Astrocyte of the cerebellum (primary cell): ENCODE measurements at places on chromosomes 12 and 14.

GRCh38 chr14:51575349-51576116 lies 76.2 kb upstream of the FRMD6 start:
- DNase-seq: no peak

- DNase-seq: no peak
Measured at GRCh38 chr12:14802247-14802646, 1.0 kb downstream of the WBP11 start.

GRCh38 chr12:13275241-13276085 lies 78.9 kb downstream of the EMP1 start:
- DNase-seq: no peak

DNA sequence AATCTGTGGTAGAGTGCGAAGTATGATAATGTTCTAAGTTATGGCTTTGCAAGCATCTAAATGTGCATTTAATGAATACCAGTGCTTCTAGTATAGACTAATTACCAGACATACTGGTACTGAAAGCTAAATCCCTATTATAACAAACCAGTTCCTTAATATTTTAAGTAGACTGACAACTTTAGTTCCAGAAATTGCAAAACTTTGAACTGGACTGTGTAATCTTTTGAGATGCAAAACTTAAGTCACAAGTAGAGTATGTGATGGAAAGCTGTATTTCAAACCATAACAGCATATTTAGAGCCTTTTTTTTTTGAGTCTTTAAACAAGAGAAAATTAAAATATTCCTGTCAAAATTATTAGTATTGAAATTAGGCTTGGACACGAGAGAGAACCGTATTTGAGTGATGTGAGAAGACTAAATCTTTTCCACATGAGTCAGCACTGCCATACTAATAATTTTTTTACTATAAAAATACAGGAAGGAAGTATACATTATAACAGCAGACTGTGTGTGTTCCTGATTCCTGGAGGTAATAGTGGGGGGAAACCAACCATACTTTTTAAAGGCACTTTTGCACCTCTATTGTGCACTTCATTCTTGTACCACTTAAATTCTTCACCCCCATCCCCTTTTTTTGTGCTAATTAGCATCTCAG lies 45.5 kb downstream of the PPM1A start:
- DNase-seq: no peak

DNA sequence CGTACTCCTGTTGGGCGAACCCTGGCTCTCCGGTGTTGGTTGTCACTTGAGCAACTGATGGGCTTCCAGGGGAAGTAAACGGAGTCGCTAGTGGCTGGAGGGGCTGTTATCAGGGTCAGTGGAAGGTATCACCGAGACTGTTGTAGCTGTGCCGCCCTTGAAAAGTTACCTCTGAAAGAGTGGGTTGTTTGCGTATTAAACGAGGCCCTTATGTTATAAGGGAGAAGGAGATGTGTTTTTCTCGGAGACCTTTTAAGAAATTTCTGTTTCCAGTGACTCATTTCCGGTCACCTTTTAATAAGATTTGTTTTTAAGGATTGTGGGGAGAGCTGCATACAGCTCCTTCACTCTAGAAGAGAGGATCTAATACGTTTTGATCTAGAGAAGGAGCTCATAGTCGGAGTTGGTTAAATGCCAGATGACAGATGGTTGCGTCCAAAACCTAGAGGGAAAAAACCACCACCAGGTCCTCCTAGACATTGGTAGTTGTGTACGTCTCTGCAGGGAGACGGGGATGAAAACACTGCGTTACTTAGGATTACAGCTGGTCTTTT lies 750 bp upstream of the DBX2 start:
- peak; percentile 2 for DNase-seq

DNA sequence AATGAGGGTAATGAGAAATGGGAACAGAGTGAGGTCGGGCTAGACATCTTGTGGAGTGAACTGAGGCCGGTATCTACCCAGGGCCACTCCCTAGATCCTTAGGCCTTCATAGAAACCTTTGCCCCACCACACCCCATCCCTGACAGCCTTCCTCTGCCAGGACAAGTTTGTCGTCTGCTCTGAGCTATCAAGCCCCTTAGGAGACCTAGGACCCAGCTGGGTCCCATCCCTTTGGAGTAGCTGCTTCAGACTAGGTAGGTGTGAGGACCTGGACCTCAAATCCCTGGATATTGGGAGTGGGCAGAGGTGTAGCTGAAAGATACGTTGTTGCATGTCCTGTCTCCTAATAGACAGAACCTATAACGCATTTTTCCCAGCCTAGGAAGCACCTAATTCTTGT lies at the start of gene TMEM253:
TSS of gene TMEM253 (plus strand) at position 136 of the 400 bp plus-strand sequence. CDS start 278 bp downstream, outside the sequence.
- no peak for DNase-seq

DNA sequence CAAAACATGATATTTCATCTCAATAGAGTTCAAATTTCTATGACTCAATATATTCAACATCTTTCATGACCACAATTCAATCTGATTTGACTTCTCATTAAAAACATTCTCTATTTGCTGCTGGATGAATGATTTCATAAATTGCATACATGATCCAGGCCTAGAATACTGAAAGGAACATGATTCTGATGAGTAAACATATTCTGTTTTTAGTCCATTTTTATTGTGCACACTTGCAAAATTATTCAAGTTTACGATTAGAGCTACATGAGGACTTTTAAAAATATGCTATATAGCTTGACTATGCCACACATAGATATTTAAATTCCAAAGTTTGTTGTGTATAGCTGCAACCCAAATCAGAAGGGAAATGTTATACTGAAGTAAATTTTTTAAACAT lies 273.8 kb upstream of the GRIP1 start:
- no peak for DNase-seq

GRCh38 chr14:95519699-95520098 lies 3.2 kb upstream of the SYNE3 start:
- no peak for DNase-seq

GRCh38 chr12:51534216-51535074 lies 56.6 kb upstream of the SCN8A start:
- DNase-seq: no peak

- no peak for DNase-seq
Measured at GRCh38 chr12:26121323-26122060, 3.3 kb downstream of the BHLHE41 start.

- DNase-seq: no peak
Measured at GRCh38 chr14:81446279-81447007, 46.3 kb upstream of the STON2 start.

GRCh38 chr12:60194678-60195077 lies 598.8 kb downstream of the SLC16A7 start:
- DNase-seq: no peak

DNA sequence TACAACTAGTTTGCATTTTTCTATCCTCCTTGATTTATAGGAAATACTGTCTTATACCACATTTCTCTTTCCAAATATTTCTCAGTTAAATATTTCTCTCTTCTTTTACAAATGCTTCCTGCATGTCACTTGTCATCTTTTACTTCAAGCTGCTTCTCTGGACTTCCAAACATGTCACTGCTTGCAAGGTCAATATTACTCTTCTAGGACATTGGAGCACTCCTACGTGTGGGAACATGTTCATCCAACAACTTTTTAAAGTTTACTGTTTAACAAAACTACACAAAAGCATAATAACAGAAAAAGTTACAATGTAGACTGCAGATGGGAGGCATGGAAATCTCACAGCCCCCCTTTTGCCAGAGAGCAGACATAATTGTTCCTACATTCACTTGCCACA lies 28.5 kb upstream of the CNTN1 start:
- DNase-seq: no peak

- no peak for DNase-seq
Measured at GRCh38 chr12:49529414-49529813, 9.4 kb upstream of the KCNH3 start.

DNA sequence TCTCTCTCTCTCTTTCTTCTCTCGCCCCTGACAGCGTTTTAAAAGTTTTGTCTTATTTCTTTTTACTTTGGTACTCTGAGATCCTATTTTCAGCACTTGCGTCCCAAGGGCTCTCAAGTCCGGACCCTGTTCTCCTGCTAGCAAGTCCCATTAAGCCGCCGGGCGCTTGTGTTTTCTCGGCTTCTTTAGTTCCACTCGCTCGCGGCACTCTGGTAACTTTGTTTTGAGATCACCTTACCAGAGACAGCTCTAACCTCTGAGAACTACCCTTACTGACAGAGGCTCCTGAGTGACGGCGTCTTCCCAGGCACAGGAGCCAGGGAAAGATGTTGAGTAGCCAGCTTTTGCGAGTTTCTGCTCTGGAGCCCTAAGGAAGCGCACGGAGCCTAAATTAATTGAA lies 2.7 kb upstream of the MYF5 start:
- no peak for DNase-seq

- no peak for DNase-seq
Measured at GRCh38 chr12:129028844-129029243, 175.6 kb downstream of the GLT1D1 start.

- DNase-seq: no peak
Measured at GRCh38 chr12:102300824-102301461, 103.3 kb upstream of the PMCH start.

DNA sequence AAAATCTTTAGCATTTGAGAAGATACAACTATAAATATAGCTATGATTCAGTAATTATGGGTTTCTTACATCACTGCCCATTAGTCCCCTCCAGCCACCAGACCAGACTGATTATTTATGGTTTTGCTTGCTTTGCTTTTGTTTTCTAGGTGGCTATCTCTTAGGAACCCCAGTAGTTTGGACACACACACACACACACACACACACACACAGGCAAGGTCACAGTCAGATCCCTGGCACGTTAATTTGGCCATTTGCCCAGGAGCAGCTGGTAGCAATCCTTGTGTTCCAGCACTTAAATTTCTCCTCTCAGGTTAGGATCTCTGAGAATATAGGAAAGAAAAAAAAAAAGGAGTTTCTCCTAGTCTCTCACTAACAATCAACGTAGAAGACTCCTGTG lies 90.2 kb upstream of the RESF1 start:
- no peak for DNase-seq

- no peak for DNase-seq
Measured at GRCh38 chr14:85953265-85953664, 423.3 kb downstream of the FLRT2 start.

DNA sequence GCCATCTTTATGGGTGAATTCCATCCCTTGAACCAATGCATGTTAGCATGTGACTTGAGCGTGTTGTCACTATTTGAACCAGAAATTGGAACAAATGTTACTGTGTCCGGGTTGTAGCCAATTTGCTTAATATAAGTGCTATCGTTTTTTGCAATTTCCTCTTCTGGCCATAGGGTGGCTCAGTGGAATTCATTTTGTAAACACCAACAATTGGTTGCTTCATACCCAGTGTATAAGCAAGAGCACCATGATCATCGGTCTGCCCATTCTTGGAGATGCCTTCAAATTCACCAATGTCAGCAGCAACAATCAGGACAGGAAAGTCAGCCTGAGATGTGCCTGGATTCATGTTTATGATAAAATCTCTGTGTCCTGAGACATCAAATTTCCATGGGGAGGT lies 5.0 kb upstream of the NEDD1 start:
- DNase-seq: no peak

DNA sequence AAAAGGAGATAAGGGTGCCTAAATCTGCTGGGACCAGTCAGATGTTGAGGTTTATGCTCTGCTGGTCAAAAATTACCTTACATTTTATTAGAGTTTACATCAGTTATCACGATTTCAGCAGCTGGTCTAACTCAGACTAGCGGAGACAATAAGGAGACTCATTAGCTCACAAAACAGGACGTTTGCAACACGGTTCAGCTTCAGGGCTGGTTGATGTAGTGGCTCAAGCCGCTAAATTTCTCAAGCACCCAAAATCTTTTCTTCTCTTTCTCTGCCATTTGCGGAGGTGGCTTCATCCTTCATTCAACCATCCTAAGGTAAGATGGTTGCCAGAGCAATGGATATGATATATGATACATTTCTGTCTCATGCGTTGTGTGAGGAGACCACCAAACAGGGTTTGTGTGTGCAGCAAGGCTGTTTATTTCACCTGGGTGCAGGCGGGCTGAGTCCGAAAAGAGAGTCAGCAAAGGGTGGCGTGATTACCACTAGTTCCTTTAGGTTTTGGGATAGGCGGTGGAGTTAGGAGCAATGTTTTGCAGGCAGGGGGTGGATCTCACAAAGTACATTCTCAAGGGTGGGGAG lies 30.3 kb upstream of the CLIP1 start:
- no peak for DNase-seq
